ENCODE measurements at places on chromosomes 13 and 19.

GRCh38 chr13:51003642-51004041 is 94.1 kb downstream of the RNASEH2B start:
- DNase-seq = no peak

GRCh38 chr13:112697756-112698655 is 8.2 kb downstream of the ATP11A start:
- DNase-seq = no peak

DNA sequence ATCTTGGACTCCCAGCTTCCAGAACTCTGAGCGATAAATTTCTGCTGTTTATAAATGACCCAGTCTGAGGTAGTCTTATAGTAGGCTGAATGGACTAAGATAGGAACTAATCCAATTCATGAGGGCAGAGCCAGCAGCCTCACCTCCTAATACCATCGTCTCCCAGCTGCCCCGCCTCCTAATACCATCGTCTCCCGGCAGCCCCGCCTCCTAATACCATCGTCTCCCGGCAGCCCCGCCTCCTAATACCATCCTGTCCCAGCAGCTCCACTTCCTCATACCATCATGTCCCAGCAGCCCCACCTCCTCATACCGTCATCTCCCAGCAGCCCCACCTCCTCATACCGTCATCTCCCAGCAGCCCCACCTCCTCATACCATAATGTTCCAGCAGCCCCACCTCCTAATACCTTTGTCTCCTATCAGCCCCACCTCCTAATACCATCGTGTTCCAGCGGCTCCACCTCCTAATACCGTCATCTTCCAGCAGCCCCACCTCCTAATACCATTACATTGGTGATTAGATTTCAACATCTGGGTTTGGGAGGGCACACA is 2.4 kb upstream of the ARGLU1 start:
- peak; percentile 22 for DNase-seq

- no peak for DNase-seq
Observed at GRCh38 chr19:16403151-16403977, 68.4 kb downstream of the EPS15L1 start.

- no peak for DNase-seq
Observed at GRCh38 chr13:37118016-37118415, 12.6 kb upstream of the CSNK1A1L start.

DNA sequence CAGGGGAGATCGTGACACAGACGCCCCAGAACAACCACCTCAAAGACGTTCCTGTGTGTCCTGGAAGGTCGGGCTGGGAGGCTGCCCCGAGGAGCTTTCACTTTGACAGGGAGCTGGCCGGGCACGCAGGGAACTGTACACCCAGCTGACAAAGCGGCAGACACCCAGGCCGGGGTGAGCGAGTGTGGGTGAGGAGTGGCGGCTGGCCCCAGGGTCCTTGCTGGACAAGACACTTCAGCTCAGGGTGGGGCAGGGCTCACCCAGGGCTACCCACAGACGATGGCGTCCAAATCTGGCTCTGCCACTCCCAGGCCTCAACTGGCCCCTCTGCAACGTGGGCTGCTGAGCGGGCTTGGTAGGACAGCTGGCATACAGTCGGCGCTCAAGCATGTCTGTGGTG is 2.0 kb downstream of the FGF22 start:
- no peak for DNase-seq

- no peak for DNase-seq
Observed at GRCh38 chr19:18122424-18122823, 24.8 kb downstream of the MAST3 start.

Data from germinal center (tissue), 1 donor.